ENCODE measurements at places on chromosomes 2 and 18.

DNA sequence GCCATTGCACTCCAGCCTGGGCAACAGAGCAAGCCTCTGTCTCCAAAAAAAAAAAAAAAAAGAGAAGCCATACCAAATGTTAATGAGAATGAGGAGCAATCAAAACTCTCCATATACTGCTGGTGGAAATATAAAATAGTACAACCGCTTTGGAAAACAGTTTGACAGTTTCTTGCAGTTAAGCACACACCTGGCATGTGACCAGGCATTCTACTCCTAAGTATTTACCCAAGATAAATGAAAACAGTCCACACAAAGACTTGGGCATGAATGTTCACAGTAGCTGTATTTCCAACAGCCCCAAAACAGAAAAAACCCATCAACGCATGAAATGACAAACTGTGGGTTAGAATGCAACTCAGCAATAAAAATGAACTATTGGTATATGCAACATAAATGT, 76.0 kb upstream of the ST8SIA5 start:
- DNase-seq = no peak

GRCh38 chr2:9331704-9332103, 91.6 kb downstream of the ITGB1BP1 start:
- no peak for DNase-seq

DNA sequence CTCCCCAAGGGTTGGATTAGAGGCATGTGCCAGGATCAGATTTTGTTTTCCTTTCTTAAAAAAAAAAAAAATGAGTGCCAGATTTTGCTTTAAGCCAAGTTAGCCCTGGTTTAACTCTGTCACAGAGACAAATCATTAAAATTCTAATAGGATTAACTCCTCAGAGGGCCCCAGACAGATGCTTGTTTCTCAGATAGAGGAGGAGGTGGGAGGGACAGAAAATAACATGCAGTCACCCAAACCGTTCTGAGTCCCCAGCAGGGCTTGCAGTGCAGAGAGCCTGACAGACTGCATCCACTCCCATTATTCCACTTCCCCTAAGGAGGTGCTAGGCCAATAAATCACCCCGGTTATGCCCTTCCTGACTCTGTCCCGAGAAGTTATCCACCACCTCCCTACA, 6.3 kb upstream of the PROKR1 start:
- no peak for DNase-seq

DNA sequence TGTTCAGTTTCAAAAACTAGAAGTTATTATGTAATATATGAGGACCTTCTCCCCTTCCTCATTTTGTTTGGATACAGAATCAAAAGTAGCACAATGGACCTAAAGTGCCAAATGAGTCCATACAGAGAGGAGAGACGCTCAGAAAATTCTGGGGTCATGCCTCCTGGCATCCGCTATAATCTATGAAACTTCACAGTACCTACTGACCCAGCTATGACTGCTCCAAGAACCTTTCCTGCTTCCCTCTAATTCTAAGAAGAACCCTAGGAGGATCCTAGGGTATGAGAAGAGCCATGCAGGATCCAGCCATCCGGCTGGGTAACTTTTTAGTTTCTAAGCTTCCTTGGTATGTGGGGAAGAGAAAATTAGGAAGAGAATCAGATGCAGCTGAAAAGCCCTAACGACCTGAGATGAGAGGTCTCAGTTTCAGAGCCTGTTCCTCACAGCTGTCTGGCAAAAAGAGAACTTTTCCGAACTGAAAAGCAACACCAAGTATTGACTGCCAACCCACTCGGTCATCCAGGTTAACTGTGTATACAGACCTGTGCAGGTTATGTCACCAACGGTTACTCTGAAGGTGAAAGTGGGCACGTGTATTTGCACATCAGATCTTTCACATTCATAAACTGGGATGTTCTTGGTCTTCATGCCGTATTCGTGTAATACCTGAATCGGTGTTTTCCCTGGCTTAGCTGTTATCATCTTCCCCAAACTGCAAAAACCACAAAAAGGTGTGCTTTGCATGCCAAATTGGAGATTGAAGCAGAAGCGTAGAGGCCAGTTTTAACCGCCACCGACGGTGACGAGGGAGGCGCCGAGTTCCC, 1.1 kb downstream of the PRKRA start:
- no peak for DNase-seq

GRCh38 chr18:5986257-5986931, 91.1 kb upstream of the TMEM200C start:
- no peak for DNase-seq

- no peak for DNase-seq
These were observed 210.1 kb downstream of the ZNF521 start for GRCh38 chr18:25141886-25142285.

DNA sequence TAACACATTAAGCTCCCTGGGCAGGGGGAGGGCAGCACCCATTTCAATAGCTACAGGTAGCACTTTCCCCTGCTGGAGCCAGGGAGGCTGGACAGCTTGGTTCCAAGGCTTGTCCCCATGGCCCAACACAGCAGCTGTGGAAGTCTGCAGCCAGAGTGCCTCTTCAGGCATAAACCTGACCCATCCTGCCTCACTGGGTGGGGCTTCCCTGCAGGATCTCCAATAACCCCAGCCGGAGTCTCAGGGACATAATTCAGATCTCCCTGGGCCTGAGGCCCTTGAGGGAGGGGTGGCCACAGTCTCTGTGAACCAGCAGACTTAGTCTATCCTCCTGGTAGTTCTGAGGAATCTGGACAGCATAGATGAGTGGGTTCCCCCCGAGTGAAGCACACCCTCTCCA, 1001.9 kb upstream of the CHAC2 start:
- no peak for DNase-seq

DNA sequence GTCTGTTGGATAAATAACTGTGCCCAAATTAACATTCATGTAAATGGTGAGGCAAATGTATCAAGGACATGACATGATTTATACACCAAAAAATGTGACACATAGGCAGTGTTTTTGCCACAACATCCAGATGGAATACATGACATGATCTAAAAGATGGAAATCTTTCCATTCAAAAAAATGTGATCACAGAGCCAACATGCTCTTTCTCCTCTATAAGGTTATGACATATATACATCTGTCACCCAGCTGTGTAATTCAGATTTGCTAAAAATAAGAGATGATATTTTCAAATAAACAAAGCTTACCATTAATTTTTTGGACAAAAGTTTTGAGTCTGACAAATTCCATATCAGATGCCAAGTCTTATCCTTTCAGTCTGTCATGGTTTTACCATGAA, 95.5 kb upstream of the COL3A1 start:
- no peak for DNase-seq

DNA sequence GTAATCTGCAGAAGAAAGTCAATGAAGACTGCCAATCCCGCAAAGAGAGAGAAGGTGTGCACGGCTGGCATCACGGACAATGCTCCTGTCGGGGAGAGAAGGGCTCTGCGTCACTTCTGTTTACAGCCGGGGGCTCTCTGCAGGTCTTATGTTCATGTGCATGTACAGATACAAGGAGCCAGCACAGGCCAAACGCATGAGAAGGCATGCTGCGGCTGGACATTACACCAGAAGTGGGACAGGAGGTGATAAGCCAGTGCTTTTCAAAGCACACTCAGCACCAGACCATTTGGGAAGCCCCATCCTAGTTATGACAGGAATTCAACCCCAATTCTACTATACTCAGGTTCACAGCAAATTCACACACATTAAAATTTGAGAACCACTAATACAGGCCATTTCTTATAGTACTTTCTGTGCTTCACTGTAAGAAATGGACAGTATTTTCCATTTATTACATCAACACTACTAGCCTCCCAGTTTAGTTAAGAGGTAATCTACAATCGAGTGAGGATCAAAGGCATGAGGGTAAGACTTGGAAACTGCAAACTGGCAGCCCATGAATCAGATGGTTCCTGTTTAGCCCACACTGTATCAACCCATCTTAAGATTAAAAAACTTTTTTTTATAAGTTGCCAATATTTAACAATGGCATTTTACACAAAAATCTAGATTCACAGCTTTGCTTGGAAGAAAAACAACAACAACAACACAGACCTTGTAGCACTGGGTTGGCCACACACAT, 38.2 kb downstream of the RMC1 start:
- no peak for DNase-seq

- no peak for DNase-seq
These were observed 185.4 kb downstream of the INHBB start for GRCh38 chr2:120531365-120531764.

DNA sequence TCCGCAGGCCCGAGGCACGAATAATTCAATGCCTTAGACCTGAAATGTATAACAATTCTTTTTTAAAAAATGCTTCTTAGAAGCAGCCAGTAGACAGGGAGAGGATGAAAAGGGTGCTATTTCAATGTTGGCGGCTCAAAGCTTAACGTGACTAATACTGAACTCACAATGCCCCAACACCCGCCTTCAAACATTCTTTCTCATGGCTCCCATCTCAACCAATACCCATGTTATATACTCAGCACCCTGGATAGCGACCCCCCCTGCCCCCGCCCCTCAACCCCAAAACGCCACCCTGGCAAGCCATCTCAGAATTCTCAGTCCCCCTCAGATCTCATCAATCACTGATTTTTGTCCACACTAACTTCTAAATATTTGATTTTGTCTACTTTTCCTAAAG, 4.4 kb downstream of the FBXO41 start:
- no peak for DNase-seq

DNA sequence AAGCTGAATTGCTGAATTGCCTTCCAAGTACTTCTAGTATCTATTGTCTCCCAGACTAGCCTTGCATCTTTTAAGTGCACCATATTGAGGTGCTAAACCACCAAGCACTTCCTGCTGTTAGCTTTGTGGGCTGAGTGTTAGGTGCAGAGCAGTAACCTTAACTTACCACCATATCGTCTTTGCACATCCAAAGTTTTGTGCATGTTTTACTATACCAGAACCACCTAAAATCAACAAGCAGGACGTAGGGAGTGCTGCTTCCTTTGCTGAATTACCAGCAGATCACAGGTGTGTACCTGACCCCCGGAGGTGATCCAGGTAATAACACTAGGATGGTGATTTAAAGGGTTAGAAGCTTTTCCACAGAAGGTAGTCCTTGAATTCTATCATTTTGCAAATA, 359.9 kb upstream of the HNRNPA3 start:
- DNase-seq = no peak

DNA sequence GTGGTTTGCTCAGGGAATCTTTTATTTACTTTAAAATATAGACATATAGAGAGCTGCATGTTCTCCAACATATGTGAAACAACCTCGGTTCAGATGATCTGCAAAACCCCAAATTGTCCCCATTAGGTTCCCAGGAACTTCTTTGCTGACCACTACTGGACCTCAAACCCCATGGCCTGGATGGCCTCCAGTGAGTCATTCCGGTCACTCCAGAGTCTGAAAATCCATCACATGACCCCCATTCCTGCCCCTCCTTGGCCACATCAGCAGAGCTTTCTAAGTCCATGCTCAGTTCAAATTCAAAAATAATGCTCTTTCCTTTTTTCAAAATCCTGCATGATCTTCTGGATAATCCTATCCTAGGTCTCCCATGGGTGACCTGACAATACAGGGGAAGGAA, 271.0 kb downstream of the TNS1 start:
- no peak for DNase-seq

- DNase-seq = no peak
These were observed 165.9 kb downstream of the DYSF start for GRCh38 chr2:71619230-71619741.

GRCh38 chr18:23949863-23950262, 64.7 kb upstream of the TTC39C start:
- no peak for DNase-seq

DNA sequence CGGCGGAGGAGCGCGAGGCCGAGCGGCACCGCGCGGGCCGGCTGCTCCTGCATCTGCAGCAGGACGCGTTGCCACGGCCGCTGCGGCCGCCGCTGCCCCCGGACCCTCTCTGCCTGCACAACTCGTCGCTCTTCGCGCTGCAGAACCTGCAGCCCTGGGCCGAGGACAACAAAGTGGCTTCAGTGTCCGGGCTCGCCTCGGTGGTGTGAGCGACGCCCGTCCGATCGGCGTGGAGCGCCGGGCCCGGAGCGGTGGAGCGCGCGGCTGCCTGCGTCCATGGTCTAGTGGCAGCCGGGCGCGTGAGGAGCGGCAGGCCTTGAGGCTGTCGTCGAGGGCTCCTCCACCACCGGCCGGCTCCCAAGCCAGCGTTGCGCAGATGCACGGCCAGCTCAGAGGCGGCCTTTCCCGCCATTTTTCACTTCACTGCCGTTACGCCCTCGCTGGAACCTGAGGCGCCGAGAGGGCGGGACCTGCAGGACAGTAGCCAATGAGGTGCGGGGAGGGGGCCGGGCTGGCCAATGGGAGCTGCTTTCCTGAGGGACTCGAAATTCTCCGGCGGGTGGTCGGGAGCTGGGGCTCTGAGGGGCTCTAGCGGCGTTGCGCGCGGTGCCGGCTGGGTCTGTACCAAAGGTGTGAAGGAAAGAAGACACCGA, 1.9 kb downstream of the TLX2 start:
- no peak for DNase-seq

DNA sequence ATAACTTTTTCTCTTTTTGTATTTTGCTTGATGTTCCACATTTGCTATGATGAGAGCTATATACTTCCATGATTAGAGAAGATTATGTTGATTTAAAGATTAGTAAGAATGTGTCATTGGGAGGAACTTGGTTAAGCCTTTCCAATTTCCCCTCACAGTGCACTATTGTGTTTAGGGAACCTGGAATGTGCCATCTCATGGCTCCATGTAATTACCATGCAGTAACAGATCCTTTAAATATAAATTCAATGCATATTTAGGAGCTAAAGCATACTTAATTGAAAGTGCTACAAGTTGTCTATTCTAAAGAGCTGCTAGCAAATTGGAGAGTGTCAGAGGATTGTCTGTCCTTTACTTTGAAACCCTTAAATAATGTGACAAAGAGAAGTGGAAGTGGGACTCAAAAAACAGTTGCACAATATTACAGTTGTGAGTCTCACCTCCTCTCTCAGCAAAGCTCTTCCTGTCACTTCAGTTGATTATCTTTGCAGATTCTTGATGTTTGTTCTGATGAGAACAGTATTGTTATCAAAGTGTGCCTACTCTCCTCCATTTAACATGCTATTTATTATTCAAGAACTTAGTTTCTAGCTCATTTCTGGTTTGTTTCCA, 1162.7 kb upstream of the ZEB2 start:
- no peak for DNase-seq

DNA sequence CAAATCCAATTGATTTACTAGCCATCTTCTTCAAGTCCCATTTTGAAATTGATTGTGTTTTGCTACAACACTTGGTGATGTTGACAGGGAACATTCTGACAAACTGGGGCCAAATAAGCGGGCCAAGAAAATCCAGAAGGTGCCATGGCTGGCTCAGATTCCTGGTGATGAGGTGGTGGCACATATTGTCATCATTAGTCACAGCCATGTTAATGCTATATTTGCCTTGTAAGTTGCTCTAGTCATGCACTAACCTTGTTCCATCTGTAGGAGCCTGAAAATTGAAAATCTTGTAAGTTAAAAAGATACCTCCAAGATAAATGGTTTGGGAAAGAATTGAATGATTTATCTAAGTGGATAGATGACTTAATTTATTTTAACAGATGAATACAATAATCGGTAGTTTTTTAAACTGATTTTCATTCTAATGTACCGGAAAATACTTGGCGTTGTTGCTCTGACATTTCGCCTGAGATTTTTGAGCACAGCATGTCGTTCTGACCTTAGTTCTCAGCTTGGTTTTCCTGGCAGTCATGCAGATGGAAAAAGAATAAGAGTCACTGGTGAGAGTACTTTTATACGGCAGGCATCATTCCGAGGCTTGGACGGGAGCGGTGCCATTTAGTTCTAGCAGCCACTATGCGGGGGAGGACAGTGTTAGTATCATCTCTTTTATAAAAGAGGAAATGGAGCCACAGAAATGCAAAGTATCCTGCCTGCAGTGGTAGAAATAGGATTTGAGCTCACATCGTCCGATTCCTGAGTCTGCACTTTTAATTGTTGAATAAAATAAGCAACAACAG, 133.9 kb downstream of the ZNF532 start:
- DNase-seq = no peak

- no peak for DNase-seq
These were observed 6.2 kb upstream of the MTCL1 start for GRCh38 chr18:8699126-8699525.
